H9 (cell line): ENCODE measurements at places on chromosomes 6 and 20.
A peak's percentile ranks its signal among the peaks of the same experiment; 100 is the strongest.

DNA sequence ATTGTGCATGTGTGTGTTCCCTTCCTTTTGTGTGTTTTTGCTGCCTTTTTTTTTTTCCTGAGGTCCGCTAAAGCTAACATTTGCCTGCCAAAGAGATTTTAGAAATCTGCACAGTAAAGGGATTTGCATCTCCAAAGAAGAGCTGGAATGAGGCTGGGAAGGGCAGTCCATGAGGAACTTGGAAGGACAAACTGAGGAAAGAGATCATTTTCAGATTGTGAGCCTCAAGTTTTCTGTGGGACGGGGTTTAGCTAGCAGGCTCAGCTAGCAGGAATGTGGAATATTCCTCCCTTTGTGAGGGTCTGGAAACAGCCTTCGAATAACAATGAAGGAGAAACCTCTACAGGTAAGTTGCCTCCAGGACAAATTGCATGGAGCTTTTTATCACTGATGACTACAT is 3.8 kb downstream of the INSM1 start:
- peak overlapping the region; percentile 53; the same call in 2 of the 3 replicates for H3K4me3 ChIP-seq
- peak; percentile 48 for DNase-seq
- no peaks in the 10 kb centered on the region for H3K36me3 ChIP-seq
- peaks cover 15% of the 10 kb centered on the region; the same call in 1 of the 2 replicates for H3K27me3 ChIP-seq

DNA sequence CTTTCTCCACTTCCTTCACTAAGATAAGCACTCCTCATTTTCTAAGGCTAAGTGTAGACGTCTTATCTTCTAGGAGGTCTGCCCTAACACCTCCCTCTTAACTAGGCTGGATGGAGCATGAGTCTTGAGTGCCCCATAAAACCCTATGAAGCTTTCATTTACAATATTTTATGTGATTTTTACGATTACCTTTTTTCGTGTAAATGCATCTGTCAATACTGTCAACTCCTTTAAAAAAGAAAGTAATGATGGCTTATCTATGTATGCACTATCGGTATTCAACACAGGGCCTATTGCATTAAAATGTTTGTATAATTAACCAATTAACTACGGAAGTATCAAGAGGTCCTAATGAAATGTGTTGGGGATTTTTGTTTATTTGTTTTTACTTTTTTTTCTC is 156.0 kb upstream of the FAM83B start:
- peaks cover 17% of the 10 kb centered on the region; the same call in 1 of the 2 replicates for H3K27me3 ChIP-seq
- H3K36me3 ChIP-seq: no peaks in the 10 kb centered on the region
- DNase-seq: no peak
- no peaks in the 10 kb centered on the region for H3K4me1 ChIP-seq
- H3K27ac ChIP-seq: no peak overlapping the region

DNA sequence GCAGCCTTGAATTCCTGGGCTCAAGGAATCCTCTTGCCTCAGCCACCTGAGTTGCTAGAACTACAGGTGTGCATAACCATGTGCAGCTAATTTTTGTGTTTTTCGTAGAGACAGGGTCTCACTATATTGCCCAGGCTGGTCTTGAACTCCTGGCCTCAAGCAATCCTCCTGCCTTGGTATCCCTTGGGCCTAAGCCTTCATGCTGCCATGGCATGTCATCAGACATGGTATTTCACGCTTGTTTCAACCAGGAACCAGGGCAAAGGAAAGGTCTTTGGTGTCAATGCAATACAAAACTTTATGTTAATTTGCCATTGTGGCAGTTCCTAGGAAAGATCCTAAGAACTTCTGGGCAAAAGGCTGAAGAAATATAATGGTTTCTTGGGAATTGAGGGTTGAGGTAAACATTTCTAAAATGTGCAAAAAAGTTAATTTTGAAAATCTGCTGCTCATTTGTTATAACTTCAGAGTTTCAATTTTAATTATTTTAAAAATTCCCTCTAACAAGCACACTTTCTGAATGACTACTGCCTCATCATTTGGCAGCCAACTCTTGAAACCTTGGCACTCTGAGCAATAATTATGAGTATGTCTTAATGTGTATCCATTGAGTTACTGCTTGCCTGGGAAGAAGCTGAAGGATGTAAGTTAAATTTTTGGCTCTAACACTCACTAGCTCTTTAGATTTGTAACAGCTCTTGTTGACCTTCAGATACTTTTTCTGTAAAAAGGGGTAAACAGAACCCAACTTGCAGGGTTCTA is 154.1 kb downstream of the GJA10 start:
- H3K27me3 ChIP-seq: no peaks in the 10 kb centered on the region
- no peak overlapping the region for H3K27ac ChIP-seq
- peaks cover 5% of the 10 kb centered on the region; the same call in 1 of the 2 replicates for H3K4me1 ChIP-seq
- no peak overlapping the region for H3K4me3 ChIP-seq
- peaks cover 4% of the 10 kb centered on the region for H3K36me3 ChIP-seq

DNA sequence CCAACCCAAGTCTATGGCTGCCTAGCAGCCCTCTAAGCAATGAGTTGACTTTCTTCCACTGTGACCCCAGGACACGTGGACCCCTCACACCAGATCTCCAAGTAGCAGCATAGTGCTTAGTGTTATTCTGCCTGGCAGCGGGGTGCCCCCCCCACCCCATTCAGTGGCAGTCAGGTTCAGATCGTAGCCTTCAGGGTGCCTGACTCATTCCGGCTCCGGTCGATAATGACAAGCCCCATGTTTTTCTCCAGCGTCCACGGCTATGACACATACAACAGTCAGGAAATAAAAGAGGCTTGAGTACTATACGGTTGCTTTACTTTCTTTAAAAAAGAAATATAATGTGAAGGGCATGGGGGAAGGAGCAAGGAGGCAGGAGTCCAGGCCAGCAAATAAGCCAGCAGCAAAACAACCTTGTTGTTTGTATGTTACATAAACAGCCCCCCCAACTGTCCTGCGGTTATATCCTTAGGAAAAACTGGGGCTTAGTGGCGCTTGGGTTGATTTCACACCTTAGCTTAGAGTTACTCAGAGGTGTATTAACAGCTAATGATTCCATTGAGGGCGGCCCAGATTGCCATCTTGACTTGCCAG is 23.1 kb downstream of the GNAS start:
- peaks cover 5% of the 10 kb centered on the region; the same call in 1 of the 2 replicates for H3K36me3 ChIP-seq
- no peak for DNase-seq
- peaks cover 2% of the 10 kb centered on the region; the same call in 1 of the 2 replicates for H3K4me1 ChIP-seq
- H3K27ac ChIP-seq: no peak overlapping the region
